Cerebellar cortex (tissue), 1 donor: ENCODE measurements at places on chromosomes 13 and 19.
A peak's percentile ranks its signal among the peaks of the same experiment; 100 is the strongest.

- DNase-seq = no peak
Observed at GRCh38 chr19:40704491-40705361, 12.0 kb downstream of the COQ8B start.

GRCh38 chr13:110283736-110284517 lies 23.0 kb downstream of the COL4A1 start:
- no peak for DNase-seq

DNA sequence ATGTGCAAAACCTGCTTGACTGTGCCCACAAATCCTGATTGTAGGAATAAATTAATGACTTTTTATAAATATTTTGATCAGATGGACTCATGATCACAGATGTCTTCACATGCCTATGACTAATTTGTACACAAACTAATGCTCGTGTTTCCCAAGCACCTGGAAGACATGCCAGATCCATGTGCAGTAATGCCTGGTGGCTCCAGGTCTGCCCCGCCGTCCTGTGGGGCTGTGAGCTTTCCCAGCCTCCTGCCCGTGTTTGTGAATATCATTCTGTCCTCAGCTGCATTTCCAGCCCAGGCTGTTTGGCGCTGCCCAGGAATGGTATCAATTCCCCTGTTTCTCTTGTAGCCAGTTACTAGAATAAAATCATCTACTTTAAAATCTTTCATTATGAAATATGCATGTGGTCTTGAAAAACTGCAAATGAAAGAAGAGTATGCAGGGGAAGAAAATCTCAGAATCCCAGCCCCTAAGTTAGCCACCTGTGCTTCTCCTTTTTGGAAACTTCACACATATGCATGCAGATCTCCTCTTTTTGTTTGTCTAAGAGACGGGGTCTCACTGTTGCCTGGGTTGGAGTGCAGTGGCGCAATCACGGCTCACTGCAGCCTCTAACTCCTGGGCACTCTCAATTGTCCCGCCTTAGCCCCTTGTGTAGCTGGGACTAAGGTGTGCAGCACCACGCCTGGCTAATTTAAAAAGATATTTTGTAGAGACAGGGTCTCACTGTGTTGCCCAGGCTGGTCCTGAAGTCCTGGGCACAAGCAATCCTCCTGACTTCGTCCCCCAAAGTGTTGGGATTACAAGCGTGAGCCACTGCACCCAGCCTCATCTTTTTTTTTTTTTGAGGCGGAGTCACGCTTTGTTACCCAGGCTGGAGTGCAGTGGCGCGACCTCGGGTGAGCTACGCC lies 6.2 kb downstream of the RPL28 start:
- no peak for DNase-seq

DNA sequence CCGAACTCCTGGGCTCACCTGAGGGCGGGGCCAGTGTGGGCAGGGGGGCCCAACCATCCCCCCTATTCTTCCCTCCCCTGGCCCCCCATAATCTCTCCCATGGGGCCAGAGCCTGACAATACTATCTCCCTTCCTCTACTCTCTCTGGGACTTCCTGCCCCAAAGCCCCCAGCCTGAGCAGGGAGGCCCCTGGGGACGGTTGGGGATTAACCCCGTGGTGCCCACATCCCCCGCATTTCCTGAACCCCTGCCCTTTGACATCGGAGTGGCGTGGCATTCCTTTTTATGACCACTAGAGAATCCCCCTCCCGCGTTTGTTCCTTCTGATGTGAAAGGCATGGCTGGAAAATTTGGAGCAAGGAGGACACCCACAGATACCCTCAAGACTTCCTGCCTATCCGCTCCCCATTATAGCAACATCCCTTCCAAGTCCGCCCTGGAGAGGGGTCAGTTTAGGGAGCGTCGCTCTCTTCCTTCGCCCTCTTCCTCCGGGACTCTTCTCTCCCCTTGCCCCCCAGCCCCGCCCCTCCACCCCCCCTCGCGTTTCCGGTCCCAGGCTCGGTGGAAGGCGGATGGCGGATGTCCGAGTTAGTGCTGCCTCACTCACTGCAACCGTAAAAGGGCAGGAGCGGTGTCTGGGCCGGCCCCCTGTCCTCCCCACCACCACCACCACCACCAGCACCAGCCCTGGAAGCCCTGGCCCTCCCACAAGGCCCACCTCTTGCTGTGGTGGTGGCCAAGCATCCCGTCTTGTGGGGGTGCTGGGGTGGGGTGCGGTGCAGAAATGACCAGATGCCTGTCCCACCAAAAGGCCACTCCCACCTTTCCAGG lies 1.8 kb downstream of the VASP start:
- DNase-seq = peak; percentile 52

GRCh38 chr13:75670496-75670895 lies 34.4 kb downstream of the LMO7 start:
- no peak for DNase-seq

DNA sequence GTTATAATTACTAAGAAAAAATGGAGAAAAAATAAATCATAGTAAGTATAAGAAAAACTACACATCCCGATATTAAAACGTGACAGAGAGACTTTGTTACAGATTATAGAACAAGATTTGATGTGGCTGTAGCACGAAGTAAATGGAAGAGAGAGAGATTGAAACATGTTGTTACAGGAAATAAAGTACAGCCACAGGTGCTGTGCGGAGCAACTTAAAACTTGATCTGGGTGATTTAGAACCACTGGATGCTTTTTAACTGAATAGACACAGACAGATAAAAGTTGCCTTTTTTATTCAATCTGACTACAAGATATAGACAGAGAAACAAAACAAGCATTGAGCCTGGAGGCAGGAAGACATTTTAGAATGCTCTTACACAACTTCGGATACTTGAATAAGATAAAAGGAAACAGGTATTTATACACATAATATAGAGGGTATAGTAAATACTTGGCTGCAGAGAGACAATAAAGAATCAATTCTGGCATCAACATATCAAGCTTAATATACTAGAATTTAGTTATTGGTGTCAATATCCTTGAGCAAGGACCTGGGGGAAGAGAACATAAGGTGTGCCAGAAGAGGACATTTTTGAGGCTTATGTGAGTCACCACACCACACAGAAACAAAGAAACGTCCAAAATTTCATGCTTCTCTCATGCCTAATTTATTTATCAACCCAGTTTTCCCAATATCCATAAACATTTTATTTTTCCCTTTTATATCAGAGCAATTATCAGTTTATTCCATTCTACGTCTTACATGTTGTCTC lies 548.5 kb downstream of the SLITRK1 start:
- DNase-seq = no peak

GRCh38 chr13:111494641-111495040 lies 174.2 kb downstream of the TEX29 start:
- no peak for DNase-seq

DNA sequence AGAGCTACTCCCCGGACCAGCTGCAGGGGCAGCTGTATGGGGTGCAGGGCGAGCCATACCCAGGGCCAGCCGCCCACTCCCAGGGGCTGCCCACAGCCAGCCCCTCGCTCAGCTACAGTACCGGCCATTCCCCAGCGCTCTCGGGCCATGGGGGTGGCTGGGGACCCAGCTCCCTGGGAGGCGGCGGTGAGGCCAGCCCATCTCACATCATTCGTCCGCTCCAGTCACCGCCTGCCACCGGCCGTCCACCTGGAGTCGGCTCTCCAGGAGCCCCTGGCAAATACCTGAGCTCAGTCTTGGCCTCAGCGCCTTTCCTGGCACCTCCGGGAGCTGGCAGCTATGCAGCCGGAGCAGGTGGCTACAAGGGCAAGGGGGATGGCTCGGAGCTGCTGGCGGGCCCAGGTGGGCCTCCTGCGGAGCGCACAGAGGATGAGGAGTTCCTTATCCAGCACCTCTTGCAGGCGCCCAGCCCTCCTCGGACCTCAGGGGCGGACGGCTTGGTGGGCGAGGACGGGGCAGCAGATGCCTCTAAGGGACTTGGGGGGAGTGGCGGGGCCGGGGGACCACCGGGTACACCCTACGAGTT lies 4.9 kb downstream of the PRR12 start:
- DNase-seq = peak; percentile 78

GRCh38 chr19:47882890-47883289 lies 3.2 kb downstream of the SULT2A1 start:
- no peak for DNase-seq

DNA sequence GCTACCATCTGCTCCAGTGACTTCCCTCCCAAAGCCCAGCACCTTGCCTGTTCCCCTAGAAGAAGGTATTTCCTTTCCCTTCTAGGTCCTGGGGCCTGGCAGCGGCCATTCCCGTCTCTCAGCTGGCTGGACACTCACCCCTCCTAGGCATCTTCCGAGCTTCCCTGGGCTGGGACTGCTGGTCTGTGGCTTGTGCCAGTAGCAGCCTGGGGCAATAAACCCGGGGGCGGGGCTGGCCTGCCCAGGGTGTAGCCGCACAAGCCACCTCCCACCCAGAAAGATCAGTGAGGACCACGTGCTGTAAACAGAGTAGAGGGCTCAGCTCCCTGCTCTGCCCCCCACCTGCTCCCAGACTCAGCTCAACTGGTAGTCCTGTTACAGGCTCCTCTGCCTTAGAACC lies 15.0 kb downstream of the LIPE start:
- no peak for DNase-seq

GRCh38 chr19:15062036-15062435 lies 12.8 kb downstream of the CASP14 start:
- no peak for DNase-seq

GRCh38 chr13:77565635-77566034 lies 30.1 kb downstream of the SCEL start:
- DNase-seq = peak; percentile 65

DNA sequence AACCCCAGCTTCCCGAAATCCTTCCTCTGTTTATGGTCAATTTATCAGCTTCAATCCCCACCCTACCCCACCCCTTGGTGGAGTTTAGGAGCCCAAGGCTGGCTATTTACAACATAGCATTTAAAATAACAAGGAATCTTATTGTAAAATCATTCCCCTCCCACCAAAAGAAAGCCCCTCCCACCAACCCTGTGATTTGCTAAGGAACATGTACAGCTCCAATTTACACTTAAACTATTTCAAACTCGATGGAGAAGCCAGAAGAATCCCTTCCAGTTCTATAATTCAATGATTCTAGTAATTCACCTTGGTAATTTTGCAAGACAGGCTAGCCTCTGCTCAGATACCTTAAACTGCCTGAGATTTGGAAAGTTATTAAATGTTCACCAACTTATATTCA lies 3.0 kb downstream of the LATS2 start:
- DNase-seq = no peak
